Spinal cord (tissue), 10 donors: ENCODE measurements at places on chromosomes 1 and 21. TPM values are rescaled to one million over a fixed set of nuclear protein-coding genes. Genes with fewer than 3 reads are reported as not detected.

Gene SPTA1
- 4.7 TPM for total RNA-seq

Gene ADCY10
- total RNA-seq, result 0.79 TPM

Gene RXRG
- total RNA-seq, result 8.5 TPM

Gene GJB4
- total RNA-seq, result not detected

Gene WNT4
- total RNA-seq, result 12.9 TPM

Gene CD84
- 4.6 TPM for total RNA-seq

Gene LYPD8
- total RNA-seq, result not detected

Gene RGS16
- total RNA-seq, result 13.1 TPM

Gene KLHL17
- 5.4 TPM for total RNA-seq

Gene TNFSF18
- 1.7 TPM for total RNA-seq

Gene C1orf53
- total RNA-seq, result 2.1 TPM

Gene AMY2A
- 0.69 TPM for total RNA-seq

Gene IL12RB2
- total RNA-seq, result 2.5 TPM
